Activated CD4-positive, alpha-beta T cell treated with anti-CD3 and anti-CD28 coated beads for 36 hours (primary cell): ENCODE measurements at places on chromosomes 2 and 18. TPM values are rescaled to one million over a fixed set of nuclear protein-coding genes. Genes with fewer than 3 reads are reported as not detected.

GRCh38 chr2:10339647-10340592 lies 37.2 kb downstream of the HPCAL1 start:
- no peak for DNase-seq

GRCh38 chr2:46699934-46700256 lies 215.7 kb downstream of the MCFD2 start:
- DNase-seq, result no peak

GRCh38 chr2:38720613-38721241 lies 30.4 kb downstream of the SRSF7 start:
- no peak for DNase-seq

GRCh38 chr2:227788561-227789018 lies 25.1 kb upstream of the CCL20 start:
- no peak for DNase-seq

SMC6 gene
- 25.4 TPM for total RNA-seq
